ENCODE measurements at places on chromosomes 5 and 9.
A peak's percentile ranks its signal among the peaks of the same experiment; 100 is the strongest.

DNA sequence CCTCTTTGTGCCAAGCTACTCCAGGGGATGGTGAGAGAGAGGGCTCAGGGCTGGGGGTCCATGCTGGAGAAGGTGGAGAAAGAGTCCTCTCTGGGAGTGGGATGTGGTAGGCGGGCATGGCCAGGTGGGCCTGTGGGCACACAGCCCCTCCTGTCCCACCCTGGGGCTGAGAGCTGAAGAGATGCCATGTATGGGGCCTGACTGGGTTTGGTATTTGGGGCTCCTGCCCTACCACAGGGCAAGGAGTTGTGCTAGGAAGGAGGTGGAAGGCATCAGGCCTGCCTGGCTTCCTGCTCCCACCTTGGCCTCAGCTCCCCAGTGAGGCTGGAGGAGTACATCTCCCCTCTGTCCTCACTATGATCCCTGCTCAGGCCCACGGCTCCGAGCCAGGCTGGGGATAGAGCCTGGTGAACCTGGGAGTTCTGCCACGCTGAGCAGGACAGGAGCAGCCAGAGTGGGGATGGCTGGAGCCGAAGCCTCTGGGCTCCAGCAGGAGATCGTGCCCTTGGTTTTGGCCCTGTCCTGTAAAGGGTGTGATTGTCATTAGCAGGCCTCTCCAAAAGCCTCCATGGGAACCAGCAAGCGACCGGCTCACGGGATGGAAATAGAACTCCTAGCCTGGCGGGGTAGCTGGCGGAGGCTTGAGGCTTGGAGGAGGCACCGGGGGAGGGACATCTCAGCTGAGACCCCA is 75.5 kb downstream of the CACNA1B start:
- DNase-seq = no peak

DNA sequence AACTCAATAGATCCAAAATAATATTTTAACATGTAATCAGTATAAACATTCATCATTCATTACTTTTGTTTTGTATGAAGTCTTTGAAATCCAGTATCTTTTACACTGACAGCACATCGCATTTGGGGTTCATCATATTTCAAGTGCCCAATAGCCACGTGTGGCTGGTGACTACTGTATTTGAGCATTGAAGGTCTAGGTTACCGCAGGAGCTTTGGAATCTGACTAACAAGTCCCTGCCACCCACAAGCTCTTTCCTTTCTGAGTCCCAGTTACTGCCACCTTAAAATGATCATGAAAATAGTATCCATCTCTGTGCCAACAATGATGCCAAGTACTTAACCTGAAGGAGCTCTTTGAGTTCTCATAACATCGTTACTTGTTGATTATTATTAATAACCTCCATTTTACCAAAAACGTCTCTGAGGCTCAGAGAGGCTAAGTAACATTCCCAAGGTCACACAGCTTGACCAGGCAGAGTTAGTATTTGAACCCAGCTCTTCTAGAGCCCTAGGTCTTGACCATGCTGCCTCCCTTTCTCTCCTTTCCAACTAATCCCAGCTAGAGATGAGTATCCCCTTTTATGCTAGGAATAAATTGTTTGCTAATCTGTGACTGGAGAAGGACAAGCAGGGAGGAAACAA is 24.2 kb downstream of the ARHGEF37 start:
- no peak for DNase-seq

GRCh38 chr5:173501922-173502321 is 114.5 kb downstream of the BOD1 start:
- DNase-seq = no peak

GRCh38 chr9:120289990-120290975 is 289.7 kb downstream of the CDK5RAP2 start:
- DNase-seq = no peak

- DNase-seq = no peak
Observed at GRCh38 chr5:180360078-180360957, 7.2 kb upstream of the GFPT2 start.

- DNase-seq = peak; percentile 53
Observed at GRCh38 chr9:764105-764524, 77.4 kb upstream of the DMRT1 start.

GRCh38 chr9:93345643-93346230 is 105.7 kb upstream of the FAM120A start:
- no peak for DNase-seq

- no peak for DNase-seq
Observed at GRCh38 chr5:144406442-144406841, 235.8 kb downstream of the KCTD16 start.

DNA sequence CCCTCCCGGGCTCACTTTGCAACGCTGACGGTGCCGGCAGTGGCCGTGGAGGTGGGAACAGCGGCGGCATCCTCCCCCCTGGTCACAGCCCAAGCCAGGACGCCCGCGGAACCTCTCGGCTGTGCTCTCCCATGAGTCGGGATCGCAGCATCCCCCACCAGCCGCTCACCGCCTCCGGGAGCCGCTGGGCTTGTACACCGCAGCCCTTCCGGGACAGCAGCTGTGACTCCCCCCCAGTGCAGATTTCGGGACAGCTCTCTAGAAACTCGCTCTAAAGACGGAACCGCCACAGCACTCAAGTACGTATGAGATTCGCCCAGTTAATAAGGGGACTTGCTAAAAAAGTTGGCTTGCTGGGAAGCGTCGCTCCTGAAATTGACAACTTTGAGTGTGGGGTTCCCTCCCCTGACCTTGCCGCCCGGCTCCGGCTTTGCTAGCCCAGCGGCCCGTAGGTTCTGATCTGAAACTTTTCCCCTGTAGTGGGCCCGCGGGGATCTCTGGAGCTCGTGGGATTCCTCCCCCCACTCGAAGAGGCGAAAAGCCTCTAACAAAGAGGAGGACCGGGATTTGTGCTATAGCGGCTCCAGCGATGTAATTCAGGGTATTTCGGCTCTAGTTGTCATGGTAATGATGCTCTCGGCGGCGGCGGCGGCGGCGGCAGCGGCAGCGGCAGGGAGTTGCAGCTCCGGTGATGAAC is 572 bp downstream of the NR4A3 start:
- DNase-seq = no peak

- DNase-seq = no peak
Observed at GRCh38 chr5:158769079-158769478, 330.6 kb downstream of the EBF1 start.

GRCh38 chr9:37167456-37168047 is 47.2 kb downstream of the ZCCHC7 start:
- no peak for DNase-seq

GRCh38 chr9:35406183-35406959 is 83.5 kb upstream of the RUSC2 start:
- no peak for DNase-seq

DNA sequence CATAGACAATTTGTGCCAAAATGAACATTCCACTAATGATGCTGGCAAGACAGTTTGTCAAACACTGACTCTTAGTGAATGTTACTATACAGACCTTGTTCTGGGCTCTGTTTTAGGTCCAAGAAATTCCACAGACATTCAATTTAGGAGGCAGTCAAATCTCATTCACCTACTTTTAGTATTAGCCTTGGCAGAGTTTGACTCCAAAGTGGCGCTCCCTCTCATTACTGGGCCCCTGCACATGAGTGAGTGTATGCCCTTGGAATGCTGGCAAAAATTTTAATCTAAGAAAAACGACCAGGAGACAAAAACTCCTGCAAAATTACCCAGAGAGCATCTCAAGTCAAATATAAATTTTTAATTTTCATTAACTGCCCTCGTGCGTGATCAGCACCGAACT is 94.9 kb upstream of the SLC27A6 start:
- DNase-seq = no peak

DNA sequence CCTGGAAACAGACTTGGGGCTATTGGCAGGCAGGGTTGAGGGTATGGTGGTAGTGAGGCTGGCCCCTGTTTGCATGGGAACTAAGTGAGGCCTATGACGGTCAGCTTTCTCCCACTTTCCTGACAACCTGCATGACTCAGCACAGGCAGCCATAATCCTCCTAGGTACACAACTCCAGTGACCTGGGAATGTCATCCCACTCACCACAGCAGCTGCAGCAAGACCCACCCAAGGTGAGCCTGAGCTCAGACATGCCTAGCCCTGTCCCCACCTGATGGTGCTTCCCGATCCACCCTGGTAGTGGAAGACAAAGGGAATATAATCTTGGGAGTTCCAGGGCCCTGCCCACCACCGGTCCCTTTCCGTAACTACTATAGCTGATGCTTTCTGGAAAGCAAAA is 178.7 kb downstream of the NDUFS4 start:
- DNase-seq = no peak

DNA sequence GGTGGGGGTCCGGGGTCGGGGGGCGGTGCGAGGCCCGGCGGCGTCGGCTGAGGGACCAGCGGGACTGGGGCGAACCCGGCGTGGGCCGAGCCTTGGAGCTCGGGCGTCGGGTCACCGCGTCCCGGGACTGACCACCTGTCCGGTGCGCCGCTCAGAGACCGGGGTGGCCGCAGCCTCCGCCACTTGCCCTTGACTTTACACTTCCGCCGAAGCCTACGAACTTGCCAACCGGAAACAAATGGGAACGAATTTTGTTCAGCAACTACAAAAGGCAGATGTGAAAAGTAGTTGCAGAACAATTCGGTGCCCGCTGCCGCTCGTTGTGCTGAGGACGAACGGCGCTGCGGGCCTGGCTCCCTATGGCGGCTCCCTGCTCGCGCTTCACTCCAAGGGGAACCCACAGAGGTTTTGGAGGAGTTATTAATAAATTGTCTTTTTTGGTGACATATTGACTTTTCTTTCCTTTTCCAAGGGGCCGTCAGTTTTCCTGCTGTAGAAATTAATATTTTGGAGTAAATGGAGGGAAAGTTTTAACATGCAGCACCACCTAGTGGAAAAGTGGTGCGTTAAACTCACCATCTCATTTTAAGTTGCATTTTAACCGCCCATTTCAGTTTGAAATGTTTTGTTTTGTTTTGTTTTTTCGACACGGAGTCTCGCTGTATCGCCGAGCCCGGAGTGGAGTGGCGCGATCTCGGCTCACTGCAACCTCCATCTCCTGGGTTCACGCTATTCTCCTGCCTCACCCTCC is 490 bp downstream of the PCBD2 start:
- DNase-seq = peak; percentile 34

- no peak for DNase-seq
Observed at GRCh38 chr5:56699538-56699937, 115.8 kb upstream of the MAP3K1 start.

DNA sequence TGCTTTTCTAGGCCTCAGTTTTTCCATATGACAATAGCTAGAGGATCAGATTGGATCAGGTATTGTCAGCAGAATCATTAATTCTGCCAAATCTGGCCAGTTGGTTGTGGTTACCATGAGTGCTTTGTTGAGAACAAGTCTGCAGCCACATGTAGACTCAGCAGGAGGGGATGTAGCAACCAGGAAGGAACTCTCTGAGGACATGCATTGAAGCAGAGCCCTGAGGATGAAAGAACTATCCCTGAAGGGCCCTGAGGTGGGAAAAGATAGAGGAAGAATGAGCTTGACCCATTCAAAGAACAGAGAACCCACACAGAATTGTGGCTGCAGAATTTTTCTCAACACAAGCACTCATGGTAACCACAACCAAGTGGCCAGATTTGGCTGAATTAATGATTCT is 60.1 kb upstream of the AFAP1L1 start:
- no peak for DNase-seq

GRCh38 chr5:60149081-60149480 is 255.6 kb upstream of the PDE4D start:
- DNase-seq = no peak

DNA sequence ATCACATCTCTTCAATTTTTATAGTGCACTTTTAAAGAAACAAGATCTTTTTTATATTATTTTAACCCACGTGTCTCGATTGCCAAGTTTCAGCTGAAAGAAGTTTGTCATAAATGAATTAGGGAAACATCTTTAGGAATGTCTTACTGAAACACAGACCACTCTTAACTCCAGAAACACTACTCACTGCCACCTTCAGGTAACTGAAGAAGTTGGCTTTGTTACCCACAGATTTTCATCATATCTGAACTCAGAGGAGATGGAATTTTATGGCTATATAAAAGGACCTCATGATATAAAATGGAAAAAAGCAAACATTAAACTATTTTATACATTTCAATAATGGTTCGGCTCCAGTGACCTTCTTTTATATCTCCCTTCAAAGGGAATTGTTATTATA is 158.0 kb downstream of the SEMA5A start:
- no peak for DNase-seq
